ENCODE measurements at places on chromosomes 6 and 20. TPM values are rescaled to one million over a fixed set of nuclear protein-coding genes. Genes with fewer than 3 reads are reported as not detected.
A peak's percentile ranks its signal among the peaks of the same experiment; 100 is the strongest.

The NKX2-4 gene
- total RNA-seq, result not detected

The ALDH8A1 gene
- under 0.01 TPM for total RNA-seq

The INSM1 gene
- not detected for total RNA-seq

The ADRM1 gene
- 96.9 TPM for total RNA-seq

The C4B gene
- total RNA-seq, result 0.54 TPM

The HCK gene
- total RNA-seq, result not detected

The KCNQ2 gene
- not detected for total RNA-seq

The HSPA12B gene
- total RNA-seq, result not detected

The WFDC10B gene
- not detected for total RNA-seq

The OTOR gene
- total RNA-seq, result not detected

The BMP2 gene
- 0.18 TPM for total RNA-seq

The PRPF6 gene
- 71.3 TPM for total RNA-seq

The YIPF3 gene
- total RNA-seq, result 114 TPM

- no peak for DNase-seq
These were observed 181.8 kb downstream of the TTLL2 start for GRCh38 chr6:167506443-167507301.

DNA sequence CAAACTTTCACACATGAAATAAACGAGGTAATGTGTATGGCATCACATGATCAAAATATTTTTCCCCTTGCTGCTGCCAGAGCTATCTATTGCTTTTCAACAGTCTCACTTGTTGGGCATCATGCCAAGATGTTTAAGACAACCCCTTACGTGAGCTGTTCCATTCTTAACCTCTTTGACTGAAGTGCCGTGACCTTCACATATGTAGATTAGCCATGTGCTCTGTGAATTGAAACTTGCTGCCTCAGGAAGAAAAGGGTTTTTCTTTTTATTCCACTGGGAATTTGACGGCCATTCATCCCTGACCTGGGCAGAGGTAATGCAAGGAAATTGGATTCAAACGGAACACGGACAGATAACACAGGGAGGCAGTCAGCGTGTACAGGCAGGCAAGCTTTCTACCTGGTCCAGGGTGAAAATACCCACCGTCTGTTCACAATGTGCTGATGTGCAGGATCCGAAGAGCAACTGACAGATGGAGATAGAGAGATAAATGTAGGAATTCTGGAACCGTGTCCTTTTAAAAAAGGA lies 14.2 kb downstream of the ARID1B start:
- peak; percentile 52 for DNase-seq

- DNase-seq, result no peak
These were observed 32.6 kb downstream of the KCNK5 start for GRCh38 chr6:39196673-39197091.

DNA sequence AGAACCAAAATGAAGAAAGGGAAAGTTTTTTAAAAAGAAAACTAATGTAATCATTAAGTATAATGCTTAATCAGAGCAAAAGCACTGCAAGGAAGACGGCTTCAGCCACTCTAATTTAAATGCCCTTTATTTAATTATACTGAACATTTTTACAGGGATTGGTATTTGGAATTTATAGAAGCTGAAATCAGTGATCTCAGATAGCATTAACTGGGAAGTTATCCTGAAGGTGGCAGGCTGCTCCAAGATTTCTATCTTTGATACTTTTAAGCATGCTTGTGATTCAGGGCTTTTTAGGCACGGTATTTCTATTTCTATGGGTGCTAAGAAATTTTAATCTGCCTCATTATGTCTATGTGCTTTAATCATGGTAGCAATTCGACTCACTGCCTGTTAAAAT lies 1.3 kb upstream of the NDUFAF4 start:
- peak; percentile 55 for DNase-seq

DNA sequence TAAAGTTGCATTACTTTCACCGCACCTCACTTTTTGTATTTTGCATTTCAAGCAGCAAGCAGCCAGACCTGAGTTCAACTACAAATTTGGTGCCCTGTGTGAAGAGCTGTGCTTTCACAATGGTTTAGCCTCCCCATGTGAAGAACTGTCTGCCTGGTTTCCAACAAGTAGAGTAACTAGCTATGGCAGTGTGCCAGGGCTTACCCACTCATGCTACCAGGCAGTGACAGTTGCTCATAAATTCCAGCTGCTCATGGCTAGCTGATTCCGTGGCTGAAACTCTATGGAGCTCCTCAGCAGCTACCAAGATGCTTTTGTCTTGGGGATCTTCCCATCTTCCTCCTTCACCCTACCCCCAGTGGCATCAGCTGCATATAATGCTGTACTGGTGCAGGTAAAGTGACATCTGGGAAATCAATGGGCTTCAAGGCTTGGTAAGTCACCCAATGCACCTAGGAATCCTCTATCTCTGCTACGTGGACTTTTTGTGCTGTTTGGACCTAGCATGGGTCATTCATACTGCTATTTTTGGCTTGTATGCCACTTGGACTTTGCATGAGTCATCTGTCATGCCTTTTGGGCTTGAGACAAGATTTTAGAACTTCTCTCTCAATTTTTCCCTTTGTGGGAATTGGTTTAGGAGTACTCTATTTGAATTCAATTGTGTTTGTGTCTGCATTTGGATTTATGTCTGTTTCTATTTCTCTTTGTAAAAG lies 176.5 kb upstream of the GJE1 start:
- DNase-seq, result peak; percentile 14

DNA sequence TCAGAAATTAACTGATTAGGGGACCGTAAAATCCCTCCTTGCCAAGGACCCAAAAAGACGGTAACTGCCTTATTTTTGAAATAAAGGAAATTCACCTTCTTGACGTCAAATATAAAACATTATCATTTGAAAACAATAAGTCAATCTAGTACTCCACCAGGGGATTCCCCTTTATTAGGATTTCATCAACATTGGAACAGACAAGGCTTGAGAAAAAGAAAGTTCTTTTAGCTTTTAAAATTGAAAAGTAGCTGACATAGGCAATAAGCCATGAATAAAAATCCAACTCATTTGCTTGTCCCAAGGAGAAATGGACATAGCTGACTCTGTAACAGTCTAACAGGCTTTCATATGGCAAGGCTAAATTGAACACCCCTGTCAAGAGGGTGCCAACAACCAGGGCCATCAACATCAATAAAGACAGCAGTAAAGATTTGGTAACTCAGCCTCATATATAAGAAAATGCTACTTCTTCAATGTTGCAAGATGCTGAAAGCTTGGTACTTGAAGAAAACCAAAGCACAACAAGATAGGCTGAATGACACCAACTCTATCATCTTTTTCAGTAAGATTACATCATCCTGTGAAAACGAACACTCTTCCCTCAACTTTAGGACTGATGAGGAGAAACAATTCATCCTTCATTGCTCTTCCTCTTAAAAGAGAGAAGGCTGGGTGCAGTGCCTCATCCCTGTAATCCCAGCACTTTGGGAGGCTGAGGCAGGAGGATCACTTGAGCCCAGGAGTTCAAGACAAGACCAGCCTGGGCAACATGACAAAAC lies 121.0 kb upstream of the PRDM1 start:
- no peak for DNase-seq

GRCh38 chr6:3001773-3002293 lies 2.1 kb downstream of the NQO2 start:
- peak; percentile 77 for DNase-seq

DNA sequence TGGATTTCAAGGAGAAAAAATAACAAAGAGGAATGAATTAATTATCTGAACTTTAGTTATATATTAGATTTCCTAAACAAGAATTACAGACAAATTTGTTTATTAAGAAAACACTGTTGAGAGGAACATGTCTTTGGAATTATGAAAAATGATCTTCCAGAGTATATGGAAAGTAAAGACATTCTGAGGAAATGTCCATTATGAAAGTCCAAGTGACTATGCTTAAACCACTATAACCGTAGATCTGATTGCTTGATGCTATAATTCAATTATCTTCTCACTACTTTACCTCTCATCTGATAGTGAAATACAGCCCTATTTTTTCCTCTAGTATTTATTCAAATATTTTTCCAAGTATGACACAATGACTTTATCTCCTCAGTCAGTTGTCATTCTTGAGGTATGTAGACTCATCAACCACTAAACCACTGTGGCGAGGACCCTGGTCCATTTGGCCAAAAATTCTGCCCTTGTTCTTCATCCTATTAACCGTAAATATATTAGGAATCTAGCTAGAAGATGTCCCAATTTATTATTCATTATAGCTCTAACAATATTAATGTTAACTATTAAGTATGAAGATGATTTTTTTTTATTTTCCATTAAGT lies 37.3 kb upstream of the AHI1 start:
- DNase-seq, result peak; percentile 50

GRCh38 chr6:14276071-14276470 lies 158.5 kb downstream of the CD83 start:
- no peak for DNase-seq

DNA sequence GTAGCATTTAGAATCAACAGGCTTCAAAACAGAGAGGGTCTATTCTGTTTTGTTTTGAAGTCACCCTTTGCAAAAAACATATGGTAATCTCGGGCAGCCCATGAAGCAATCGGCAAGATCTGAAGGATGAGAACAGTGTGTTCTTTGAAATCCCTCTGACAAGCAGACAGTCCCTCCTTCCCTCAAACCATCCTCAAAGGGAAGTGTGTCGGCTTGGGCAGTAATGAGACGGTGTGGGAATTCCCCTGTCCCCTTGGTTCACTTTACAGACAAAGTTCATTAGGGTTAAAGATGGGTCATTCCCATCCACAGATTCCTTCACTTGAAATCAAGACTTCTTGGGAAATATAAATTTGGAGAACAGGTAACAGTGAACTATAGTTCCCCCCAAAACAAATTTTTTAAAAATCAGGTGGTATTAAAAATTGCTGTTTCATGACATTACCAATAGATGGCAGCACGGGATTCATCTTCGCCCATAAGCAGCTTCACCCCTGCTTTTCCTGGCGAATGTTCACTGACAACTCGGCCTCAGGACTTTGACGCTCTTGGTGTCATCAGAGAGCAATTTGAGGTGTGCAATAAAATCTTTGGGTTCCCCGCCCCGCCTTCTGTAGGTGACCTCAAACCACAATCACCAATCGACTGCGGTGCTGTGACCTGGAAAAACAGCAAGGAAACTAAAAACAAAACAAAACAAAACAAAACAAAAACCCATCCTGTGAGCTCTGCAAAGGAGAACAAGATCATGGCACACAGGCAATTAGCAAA lies 159.3 kb upstream of the TNFAIP3 start:
- peak; percentile 86 for DNase-seq

GRCh38 chr20:39874049-39874893 lies 814.8 kb downstream of the MAFB start:
- DNase-seq, result peak; percentile 89

- DNase-seq, result no peak
These were observed 1.1 kb upstream of the EYS start for GRCh38 chr6:65708162-65708561.

DNA sequence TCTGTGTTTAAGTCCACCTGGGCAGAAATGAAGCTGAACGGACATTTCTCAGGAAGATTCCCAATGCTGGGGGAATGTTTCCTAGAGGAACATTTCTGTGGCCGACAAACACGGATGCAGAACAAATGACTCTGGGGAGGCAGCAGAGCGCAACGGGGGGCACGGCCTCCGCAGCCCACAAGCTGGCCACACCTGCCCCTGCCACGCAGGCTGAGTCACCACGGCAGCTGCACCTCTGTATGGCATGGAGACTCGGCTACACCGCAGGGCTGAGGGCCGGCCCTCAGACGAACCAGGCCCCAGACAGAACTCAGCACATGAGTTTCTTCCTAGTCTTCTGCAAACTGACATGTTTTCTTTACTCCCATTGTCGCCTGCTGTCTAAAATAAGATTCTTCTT lies 10.0 kb upstream of the PRR18 start:
- DNase-seq, result no peak

DNA sequence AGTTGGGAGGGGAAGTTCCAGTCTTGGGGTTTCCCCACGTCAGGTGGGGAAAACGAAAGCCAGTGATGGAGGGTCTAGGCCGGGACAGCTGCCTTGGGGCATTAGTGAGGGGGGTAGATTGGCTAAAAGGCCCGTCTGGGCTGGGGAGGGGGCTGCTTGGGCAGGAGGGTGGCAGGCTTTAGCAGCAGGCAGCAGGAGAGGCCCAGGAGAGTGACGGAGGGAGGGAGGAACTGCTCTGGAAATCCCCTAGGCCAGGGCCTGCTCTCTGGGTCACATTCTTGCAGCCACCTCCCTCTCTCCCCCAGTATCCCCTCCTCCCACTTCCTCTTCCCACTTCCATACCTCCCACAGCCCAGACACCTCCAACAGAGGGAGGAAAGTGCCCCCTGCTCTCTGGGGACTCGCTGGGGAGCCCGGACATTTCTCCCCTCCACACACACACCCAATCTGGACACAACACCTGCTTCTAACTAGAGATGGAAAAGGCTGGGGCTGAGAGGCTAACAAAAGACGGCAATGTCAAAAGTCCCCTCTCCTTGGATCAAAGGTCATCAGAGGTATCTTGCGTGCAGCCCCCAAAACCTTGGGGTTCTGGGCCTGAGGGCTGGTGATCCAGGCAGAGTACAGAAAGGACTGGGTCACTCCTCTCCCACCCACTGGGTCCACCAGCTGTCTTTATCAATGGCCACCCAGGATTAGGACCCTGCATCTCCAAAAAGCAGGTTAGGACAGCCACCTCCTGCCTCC lies 1.8 kb downstream of the NFKBIE start:
- DNase-seq, result peak; percentile 55

DNA sequence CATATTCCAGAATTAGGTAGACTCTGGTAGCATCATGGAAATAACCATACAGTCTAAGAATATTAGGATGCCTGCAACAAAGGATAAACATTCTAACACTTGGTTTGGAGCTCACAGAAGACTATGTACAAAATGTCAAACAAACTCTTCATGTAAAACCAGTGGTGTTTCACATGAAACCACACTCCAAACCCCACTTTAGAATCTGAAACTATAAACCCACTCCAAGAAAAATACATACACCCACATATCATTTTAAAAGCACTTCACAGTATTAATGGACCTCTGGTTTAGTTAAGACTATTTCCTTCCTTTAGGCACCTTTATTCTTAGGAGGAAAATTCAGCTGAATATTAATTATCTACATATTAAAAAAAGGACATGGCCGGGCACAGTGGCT lies 10.5 kb downstream of the AURKA start:
- DNase-seq, result no peak

DNA sequence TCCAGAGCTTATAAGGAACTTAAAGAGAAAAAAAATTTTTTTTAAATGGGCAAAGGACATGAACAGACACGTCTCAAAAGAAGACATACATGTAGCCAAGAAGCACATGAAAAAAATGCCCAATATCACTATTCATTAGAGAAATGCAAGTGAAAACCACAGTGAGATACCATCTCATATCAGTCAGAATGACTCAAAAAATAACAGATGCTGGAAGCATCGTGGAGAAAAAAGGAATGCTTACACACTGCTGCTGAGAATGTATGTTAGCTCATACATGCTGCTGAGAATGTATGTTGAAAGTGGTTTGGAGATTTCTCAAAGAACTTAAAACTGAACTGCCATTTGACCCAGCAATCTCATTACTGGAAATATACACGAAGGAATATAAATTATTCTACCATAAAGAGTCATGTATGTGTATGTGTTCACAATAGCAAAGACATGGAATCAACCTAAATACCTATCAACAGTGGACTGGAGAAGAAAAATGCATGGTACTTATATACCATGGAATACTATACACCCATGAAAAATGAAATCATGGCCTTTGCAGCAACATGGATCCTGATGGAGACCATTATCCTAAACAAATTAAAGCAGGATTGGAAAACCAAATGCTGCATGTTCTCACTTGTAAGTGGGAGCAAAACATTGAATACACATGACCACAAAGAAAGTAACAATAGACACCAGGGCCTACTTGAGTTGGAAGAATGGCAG lies 5.2 kb downstream of the OR11A1 start:
- DNase-seq, result no peak

GRCh38 chr6:162313922-162314660 lies 413.5 kb downstream of the PRKN start:
- no peak for DNase-seq

- no peak for DNase-seq
These were observed 242.7 kb downstream of the CLIC5 start for GRCh38 chr6:45772886-45773495.
